ENCODE measurements at places on chromosomes 16 and 17.
A peak's percentile ranks its signal among the peaks of the same experiment; 100 is the strongest.

DNA sequence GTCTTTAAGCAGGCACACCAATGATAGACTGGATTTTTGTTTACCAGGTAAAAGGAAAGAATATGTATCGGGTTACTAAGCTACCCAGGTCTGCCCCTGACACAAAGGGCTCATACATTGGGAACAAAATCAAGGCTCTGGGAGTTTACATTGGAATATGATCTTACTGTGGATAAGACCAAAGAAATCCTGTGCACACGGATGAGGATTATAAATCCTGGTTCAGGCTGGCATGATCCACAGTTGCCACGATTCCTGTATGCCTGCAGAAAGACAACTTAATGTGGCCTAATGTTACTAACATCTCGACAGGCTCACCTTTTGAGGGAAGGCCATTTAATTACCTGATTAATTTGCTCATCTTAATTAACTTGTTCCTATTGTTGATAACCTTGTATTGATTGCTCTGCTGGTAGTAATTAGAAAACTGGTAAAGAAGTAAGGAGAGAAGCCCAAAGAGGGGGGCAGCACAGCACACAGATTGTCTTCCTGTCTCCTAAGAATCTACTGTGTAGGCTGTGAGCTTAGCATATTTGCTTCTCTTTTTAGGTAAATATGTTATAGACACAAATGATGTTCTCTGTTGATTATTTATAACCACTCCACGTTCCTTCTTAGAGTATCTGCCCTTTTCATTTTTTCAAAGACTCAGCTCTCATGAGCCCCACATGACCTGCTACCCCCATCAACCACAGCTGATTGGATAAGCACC is 51.0 kb upstream of the TOX3 start:
- DNase-seq = no peak

DNA sequence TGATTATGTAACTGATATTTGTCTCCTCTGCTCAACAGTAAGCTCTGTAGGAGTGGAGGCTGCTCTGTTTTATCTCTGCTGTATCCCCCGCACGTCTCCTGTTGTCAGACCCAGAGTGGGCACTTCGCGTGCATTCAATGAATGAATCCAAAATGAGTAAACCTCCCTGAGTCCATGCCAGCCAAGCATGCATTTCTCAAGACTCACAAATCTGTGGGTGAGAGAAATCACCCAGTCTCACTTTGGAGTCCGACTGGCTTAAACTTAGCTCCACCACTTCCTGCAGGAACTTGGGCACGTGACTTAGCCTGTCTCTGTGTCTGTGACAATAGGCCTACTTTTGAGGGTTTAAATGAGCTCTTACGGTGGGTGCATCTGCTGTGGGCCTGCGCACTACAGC is 3.7 kb downstream of the PNPO start:
- no peak for DNase-seq

DNA sequence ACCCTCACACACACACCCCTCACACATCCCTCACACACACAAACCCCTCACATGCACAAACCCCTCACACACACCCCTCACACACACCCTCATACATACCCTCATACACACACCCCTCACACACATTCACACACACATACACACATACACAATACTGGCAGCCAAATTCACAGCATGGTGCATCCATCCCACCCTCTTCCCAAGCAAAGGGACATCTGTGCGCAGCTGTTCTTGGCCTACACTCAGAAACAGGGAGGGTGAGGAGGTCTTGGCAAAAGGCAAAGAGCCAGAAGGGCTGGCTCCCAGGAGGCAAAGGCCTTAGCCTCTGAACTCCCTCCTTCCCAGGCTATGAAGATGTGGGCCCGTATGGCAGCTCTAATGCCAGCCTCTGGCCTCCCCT is 23.4 kb downstream of the C17orf67 start:
- DNase-seq = no peak

DNA sequence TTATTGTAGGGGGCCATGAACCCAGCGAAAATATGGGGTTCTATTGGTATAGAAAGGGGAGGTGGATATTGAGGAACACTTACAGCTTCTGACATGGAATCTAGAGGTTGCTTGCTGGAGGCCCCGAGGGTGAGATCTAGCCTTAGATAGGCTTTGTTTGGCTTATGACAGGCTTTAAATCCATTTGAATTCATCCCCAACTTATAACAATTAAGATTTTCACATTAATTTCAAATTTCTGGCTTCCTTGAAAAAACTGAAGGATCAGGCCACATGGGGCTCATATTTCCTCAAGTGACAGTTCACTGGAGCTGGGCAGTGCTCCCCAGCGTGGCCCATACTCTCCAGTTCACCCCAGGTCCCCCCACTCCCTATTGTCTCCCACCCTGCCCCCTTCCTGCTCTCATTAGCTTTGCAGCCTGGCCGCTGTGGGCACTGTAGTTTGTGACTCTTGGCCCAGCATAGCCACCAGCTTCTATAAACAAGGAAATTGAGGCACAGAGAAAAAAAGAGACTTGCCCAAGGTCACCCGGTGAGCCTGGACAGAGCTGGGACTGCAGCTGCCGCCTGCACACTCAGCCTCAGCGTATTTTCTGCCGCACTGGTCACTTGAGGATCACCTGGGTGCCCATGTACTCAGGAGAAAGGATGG is 19.8 kb upstream of the ADGRG1 start:
- no peak for DNase-seq

- no peak for DNase-seq
Measured at GRCh38 chr16:77637940-77638339, 84.4 kb upstream of the NUDT7 start.

- peak; percentile 69 for DNase-seq
Measured at GRCh38 chr17:57086069-57086930, 1.3 kb downstream of the AKAP1 start.

GRCh38 chr17:34761646-34762045 is 182.3 kb downstream of the TMEM132E start:
- DNase-seq = no peak

DNA sequence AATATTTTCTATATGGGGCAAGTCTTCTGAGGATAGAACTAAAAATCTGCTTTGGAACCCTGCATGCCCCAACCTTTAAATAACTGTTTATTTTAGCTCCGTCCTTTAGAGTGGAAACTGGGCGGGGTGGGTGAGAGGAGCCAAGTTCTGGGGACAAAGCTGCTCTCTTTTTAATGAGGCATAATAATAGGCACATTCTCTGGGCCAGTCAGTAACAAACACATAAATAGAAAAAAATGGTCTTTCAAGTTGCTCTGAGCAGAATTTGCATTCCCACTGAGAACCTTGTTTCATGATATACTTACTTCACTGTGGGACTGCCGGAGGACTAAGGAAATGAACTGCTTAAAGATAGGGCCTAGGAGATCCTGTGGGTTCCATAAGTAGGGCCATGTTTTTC is 51.5 kb downstream of the KNOP1 start:
- no peak for DNase-seq

DNA sequence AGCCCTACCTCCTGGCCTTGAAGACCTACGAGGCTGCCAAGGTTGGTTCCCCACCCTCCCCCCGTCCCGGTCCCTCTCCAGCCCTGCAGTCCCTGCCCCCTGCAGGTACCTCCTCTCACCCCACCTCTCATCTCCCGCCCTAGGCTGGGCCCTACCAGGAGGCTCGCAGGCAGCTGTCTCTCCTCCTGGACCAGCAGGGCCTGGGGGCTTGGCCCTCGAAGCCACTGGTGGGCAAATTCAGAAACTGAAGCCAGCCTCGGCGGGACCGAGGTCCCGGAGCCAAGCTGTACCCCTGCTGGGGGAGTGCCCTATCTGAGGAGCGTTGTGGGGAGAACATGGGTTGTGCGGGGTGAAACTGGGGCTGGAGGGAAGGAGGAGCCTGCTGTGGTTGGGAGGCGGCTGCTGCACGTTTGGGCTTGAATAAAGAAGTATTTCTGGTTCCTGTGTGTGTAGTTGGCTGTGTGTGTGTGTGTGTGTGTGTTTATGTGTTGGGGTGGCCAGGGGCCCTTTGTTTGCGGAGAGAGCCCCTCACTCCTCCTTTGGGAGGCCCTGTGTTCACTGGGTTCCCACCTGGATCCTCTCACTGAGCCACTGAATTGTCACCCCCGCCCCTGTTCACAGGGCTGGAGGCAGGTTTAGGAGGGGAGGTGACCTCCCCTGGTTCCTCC is 5.9 kb downstream of the ADAD2 start:
- no peak for DNase-seq

DNA sequence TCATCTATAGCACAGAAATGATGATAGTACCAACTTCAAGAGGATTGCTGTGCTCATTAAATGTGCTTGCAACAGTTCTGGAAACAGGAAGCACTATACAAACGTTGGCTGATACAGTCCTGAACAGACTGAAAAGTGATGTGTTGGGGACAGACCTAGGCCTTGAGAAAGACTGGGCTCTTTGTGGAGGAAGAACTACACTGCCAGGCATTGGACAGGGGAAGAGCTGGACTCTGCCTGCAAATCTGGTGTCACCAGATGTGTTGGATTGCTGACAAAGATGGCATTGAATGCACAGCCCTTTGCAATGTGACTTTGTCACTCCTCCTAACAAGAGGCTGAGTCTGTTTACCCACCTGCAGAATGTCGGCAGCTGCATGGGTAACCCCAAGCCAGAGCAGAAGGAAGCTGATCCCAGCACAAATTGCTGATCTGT is 12.4 kb upstream of the ST6GALNAC2 start:
- DNase-seq = no peak

DNA sequence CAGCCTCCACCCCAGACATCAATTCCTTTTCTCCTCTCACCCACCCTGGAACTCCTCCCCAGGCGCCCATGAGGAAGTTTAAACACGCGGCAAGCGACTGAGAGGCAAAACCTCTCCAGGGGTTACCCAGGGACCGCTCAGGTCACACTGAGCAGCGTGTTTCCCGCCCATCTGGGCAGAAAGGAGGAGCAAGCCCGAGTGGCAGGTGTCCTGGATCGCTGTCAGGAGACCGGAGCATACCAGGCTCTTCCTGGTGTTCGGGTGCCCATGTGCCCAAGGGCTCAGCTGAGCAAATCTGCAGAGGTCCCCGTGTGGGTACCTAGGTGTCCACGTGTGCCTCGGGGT is 491 bp downstream of the SLC25A19 start:
- peak; percentile 54 for DNase-seq
